ENCODE measurements at places on chromosomes 16 and 17. TPM values are rescaled to one million over a fixed set of nuclear protein-coding genes. Genes with fewer than 3 reads are reported as not detected.

Gene CCL5
- total RNA-seq, result not detected

Gene GRAPL
- not detected for total RNA-seq

Gene ABAT
- total RNA-seq, result 0.36 TPM

Gene RGS9
- 2.0 TPM for total RNA-seq

Gene NPIPA8
- total RNA-seq, result not detected

Measured in A172 (cell line).